GM23248 (cell line): ENCODE measurements at places on chromosomes 2 and 18.

DNA sequence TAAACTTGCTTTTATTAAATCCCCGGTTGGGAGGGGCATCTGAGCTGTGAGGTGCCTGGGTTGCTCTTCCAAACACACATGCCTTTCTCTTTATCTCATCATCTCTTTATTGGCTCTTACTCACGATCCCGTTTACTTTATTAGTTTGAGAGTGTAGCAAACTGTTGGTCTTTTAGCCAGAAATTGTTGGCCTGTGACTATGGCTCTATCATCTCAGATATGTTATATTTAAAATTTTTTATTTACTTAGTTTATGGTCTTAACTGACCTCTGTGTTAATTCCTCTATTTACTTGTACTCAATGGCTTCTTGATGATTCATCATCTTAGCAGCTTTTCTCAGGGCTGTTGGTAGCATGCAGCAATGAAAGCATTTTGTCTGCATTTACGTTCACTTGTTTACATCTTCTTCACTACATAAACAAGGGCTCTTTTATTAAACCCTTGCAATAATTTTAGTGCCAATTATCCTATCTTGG, 408.4 kb downstream of the HRH4 start:
- DNase-seq: peak; percentile 63

DNA sequence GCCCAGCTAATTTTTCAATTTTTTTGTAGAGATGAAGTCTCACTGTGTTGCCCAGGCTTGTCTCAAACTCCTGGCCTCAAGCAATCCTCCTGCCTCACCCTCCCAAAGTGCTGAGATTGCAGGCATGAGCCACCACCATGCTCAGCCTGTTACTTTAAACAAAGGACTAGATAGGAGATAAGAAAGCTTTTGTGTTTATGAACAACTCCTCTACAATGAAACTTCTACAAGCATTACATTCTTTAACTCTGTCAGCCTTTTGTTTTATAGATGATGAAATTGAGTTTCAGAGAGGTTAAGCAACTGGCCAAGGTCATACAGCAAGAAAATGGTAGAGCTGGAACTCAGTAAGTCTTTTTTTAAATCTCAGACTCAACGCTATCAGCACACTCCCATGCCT, 22.7 kb downstream of the ALPK2 start:
- DNase-seq: no peak

GRCh38 chr2:14634489-14635390, 2.2 kb downstream of the LRATD1 start:
- peak; percentile 92 for DNase-seq

DNA sequence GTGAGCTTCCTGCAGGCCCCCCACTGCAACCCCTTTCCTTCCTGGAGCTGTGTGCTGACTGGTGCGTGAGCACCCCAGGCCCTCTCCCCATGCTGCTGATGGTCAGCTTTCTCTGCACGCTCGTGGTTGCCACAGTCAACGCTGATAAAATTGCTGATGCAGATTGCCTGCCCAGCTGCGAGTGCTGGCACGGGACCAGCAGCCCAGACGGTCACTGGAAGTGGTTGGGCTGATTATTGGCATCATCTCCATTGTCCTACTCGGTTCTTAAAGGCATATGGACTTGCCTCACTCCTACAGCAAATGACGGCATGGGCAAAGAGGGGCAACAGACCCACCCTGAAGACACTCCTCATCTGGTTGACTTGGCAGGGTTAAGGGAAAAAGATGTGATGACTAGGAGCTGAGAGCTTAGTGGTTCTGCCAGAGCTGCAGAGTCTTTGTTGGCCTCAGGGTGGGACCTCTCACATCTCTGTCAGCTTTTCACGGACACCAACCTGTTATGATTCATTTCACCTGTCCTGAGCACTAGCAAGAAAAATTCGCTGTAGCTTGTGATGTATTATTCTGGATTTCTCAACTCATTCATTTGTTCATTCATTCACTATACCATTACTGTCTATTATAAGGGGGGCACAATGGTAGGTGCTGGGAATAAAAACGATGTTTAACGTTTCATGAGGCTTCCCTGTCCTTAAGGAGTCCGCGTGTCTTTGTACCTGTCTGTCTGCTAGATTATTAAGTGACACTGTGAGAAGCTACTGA, 38.4 kb downstream of the PAX8 start:
- peak; percentile 92 for DNase-seq

GRCh38 chr2:158509928-158510797, 53.4 kb downstream of the PKP4 start:
- peak; percentile 62 for DNase-seq

- peak; percentile 66 for DNase-seq
Measured at GRCh38 chr2:44135771-44136170, 32.9 kb upstream of the PPM1B start.

DNA sequence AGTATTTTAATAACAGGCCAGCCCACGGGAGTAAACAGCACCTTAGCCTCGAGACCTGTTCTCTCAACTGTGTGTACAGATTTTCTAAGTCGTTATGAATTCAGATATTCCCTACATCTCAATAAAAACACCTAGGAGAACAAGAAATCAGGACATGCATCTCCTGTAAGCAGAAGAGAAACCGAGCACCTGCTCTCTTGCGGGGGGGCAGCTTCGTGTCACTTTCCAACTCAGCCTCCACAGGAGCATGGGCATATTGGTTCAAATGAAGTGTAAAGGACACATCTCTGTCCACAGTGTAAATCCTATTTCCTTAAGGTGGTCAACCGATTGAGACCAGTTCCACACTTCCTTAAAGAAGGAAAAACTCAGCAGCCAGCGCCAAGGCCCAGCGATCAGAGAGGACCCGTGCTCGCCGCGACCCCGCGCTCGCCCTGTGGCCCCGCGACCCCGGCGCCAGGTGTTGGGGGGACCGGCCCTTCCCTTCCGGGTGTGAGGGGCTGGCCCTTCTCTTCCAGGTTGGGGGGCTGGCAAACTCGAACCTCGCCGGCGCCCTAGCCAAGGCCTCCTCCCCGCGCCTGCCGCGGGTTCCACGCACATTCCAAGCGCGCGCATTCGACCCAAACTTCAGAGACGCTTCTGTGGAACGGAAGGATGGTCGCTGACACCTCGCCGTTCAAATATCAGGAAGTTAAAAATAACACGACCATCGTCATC, 652 bp downstream of the SH3YL1 start:
- no peak for DNase-seq

DNA sequence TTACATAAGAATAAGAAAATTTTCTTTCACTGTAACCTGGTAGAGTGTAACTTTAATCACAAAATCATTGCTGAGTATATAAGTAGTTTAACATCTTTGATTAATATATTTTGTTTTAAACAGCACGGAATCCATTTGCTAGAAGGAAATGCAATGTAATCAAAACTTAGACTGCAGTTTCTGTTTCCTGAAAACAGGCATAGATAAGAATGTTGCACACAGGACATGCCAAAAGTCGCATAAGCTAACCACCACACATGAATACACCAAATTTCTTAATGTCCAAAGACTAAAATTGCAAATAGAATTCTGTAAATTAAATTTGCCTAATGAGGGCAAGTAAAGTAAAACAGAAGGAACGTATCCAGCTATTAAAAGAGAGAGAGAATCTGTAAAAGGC, 51.0 kb upstream of the SERPINB2 start:
- DNase-seq: no peak

DNA sequence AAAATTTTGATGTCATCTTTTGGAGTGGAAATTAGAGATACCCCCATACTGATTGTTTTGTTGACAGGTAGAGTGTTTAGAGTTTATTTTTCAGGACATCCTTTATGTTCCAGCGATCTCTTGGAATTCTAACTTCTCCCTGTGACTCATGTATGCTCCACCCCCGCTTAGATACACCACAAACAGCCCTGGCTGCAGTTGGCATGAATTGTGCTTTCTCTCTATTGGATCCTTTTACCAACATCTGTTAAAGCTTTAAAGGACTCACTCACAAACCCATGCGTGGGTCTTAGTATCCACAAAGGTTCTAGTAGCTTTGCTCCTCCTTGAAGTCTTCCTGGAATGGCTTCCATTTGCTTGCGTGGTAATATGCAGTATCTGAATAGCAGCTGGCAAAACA, 409.5 kb upstream of the POU3F3 start:
- peak; percentile 59 for DNase-seq
